ENCODE measurements at places on chromosomes 1 and 21. TPM values are rescaled to one million over a fixed set of nuclear protein-coding genes. Genes with fewer than 3 reads are reported as not detected.

EFNA1 gene
- 126 TPM for total RNA-seq

- no peak for DNase-seq
Measured at GRCh38 chr1:205211839-205212536, 486 bp upstream of the DSTYK start.

SLAMF9 gene
- not detected for total RNA-seq

SERPINC1 gene
- total RNA-seq = 0.25 TPM

- DNase-seq = no peak
Measured at GRCh38 chr1:66778969-66779368, 22.1 kb downstream of the INSL5 start.

DNA sequence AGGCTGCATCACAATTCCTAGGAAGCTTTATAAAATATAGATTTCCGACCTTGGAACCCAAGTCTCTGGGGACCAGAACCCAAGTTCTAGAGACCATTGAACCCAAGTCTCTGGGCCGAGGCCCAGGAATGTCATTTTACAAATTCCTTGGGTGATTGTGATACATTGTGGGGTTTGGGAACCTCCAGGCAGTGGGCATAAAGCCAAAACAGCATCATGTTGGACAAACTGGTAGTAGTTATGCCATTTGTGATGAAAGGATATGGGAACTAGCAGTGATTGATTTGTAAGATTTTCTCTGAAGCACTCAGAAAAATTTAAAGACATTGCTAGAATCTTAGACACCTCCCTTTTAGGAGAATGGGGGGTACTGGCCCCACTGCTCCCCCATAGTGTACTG lies 160.2 kb downstream of the HIVEP3 start:
- DNase-seq = no peak

DNA sequence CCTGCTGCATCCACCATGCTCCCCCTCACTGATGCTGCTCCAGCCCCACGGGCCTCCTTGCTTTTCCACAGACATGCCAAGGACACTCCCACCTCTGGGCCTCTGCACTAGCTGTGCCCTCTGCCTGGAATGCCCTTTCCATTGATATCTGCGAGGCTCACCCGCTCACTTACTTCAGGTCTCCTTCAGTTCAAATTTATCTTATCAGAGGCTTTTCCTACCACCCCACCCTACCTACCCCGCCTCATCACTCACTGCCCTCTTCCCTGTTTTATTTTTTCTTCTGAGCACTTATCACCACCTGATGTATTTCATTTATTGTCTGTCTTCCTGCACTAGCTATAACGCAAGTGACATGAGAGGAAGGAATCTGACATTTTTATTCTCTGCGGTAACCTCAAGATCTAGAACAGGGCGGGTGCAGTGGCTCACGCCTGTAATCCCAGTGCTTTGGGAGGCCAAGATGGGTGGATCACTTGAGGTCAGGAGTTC lies 7.0 kb downstream of the HSPG2 start:
- no peak for DNase-seq

APCS gene
- not detected for total RNA-seq

SPATA21 gene
- total RNA-seq = not detected

- no peak for DNase-seq
Measured at GRCh38 chr1:248788327-248788726, 32.8 kb upstream of the LYPD8 start.

- no peak for DNase-seq
Measured at GRCh38 chr1:220789532-220790147, 2.9 kb downstream of the MTARC1 start.

DNA sequence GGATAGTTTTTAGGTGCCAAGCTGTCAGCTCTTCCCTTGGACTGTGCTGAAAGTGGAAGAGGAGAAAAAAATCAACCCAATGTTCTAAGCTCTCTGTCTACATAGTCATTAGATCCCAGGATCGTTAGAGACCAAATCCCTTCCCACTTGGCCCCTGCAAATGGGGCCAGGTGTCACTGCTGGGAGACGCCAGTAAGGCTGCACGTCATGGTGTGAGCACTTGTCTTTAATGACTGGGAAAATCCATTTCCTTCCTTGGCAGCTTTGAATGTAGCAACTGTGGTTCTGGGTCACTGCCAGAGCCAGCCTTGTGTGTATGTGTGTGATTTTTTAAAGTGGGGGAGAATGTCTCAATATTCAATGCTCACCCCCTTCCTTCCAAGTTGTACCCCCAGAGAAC lies 59.9 kb downstream of the MAN1C1 start:
- no peak for DNase-seq

DNA sequence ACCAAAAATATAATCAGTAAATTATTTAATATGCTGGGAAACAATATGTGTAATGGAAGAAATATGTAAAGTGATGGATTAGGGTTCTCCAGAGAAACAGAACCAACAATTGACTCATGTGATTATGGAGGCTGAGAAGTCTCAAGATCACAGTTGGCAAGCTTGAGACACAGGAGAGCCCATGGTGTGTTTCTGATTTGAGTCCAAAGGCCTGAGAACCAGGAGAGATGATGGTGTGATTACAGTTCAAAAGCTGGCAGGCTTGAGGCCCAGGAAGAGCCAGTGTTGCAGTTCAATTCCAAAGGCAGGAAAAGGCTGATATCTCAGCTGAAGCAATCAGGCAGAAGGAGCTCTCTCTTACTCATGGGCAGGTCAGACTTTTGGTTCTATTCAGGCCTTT lies 138.8 kb upstream of the NBPF11 start:
- no peak for DNase-seq

DNA sequence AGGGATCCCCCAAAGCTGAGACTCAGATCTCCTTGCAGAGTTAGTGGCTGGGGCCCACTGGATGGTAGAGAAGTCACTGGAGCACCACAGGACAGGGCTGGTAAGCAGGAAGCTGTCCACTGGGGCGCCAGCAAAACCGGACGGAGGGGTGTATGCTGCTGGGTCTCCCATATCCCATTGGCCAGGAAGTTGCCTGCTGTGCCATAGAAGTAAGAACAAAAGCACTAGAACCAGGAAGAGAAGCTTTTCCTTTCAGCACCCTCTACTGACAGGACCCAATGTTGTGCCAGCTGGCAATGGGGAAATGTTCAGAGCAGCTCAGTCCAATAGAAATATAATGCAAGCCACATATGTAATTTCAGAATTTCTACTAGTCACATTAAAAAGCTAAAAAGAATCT lies 146.6 kb downstream of the SPATA46 start:
- DNase-seq = no peak

FAM131C gene
- 0.89 TPM for total RNA-seq

DNA sequence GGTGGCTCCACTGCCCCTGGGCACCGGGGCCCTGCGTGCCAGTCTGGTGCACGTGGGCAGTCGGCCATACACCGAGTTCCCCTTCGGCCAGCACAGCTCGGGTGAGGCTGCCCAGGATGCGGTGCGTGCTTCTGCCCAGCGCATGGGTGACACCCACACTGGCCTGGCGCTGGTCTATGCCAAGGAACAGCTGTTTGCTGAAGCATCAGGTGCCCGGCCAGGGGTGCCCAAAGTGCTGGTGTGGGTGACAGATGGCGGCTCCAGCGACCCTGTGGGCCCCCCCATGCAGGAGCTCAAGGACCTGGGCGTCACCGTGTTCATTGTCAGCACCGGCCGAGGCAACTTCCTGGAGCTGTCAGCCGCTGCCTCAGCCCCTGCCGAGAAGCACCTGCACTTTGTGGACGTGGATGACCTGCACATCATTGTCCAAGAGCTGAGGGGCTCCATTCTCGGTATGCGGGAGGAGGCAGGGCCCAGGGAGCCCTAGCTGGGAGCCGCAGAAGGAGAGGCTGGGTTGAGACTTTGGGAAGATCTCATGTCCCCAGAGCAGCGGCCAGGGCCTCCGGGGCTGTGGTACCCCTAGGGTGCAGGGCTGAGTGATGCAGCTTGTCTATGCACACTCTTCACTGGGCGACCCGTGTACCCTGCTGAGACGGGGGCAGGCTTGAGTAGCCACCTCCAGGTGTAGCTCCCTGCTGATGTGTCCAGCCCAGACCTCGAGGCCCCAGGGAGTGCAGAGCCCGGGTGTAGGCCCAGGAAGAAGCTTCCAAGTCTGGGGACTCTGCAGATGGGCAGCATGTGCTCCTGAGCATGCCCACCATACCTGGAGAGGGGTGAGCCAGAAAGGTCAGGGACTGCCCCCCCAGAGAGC lies 1.8 kb downstream of the VWA1 start:
- no peak for DNase-seq

MMEL1 gene
- not detected for total RNA-seq

TRIM17 gene
- total RNA-seq = 6.1 TPM

CYB561D1 gene
- total RNA-seq = 13.0 TPM

CIART gene
- total RNA-seq = 1.8 TPM

GRCh38 chr1:150545486-150546032 lies 3.6 kb upstream of the ADAMTSL4 start:
- no peak for DNase-seq

DNA sequence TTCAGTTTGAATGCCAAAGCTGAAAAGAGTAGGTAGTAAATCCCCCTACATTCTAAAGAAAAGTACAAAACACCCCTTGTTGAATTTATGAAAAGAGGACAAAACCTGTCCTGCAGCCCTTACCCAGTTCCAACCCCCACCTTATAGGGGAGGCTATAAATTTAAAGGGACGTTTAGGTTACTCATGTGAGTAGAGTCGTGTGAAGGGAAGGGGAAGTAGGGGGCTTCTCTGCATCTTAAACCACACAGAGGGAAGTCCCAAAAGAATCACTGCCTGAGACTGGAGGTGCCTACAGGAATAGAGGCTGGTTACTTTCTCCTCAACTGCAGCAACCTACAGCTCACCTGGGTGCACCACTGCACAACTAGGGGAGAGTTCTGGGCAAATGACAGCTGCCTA lies 36.7 kb upstream of the KIRREL1 start:
- no peak for DNase-seq

C1orf141 gene
- total RNA-seq = not detected

LRRC39 gene
- total RNA-seq = 0.08 TPM

DNA sequence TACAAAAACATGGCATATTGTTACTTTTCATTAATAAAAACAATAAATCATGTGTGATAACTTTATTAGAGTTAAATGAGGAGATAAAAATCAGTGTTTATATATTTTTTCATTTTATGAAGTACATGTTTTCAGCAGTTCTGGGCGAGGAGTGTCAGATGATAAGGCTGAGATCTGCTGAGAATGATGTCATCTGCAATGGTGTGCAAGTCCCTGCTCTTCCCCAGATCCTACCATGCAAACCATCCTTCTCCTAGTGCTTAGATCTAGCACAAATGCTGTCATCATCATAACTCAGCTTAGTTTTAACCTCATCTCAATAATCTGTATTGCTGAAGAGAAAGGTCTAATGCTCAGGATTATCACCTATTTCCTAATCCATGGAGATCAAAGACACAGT lies 214.4 kb upstream of the DAB1 start:
- no peak for DNase-seq

HES3 gene
- total RNA-seq = not detected

MX1 gene
- 40.8 TPM for total RNA-seq

DNA sequence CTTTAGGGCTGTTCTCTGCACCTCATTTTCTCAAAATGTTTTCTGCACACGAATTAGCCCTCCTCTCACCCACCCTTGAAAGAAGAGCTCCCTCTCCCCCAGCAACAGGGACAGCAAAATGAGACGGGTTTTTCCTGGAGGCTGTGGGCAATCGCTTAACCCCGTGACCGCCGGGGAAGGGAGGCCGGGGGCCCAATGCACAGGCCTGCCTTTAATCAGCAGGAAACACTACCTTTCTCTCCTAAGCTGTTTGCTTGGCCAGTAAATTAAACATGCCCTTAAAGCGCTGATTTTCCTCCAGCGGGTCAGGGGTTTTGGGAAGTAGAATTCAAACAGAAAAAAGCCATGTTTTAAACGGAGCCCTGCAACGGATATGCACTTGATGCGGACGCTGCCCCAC lies 114.4 kb downstream of the PRDM16 start:
- no peak for DNase-seq

S100A4 gene
- total RNA-seq = 2.7 TPM

DNA sequence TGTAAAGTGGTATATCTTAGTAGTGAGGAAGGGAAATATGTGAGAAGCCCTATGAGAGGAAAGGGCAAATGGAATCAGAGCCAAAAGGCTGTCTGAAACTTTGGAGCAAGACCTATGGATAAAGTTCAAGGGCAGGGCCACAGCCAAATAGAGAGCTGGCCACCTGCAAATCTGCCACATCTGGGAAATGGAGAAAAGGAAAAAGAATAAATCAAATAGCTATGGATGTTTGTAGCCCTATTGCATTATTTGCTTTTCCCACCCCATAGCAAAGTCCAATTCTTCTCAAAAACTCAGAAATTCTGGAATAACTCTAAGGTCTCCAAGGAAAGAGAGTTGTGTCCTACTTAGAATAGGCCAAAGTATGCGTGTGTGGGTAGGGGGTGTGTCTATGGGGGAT lies 4.0 kb upstream of the HLX start:
- no peak for DNase-seq

VTCN1 gene
- total RNA-seq = 0.29 TPM

DNA sequence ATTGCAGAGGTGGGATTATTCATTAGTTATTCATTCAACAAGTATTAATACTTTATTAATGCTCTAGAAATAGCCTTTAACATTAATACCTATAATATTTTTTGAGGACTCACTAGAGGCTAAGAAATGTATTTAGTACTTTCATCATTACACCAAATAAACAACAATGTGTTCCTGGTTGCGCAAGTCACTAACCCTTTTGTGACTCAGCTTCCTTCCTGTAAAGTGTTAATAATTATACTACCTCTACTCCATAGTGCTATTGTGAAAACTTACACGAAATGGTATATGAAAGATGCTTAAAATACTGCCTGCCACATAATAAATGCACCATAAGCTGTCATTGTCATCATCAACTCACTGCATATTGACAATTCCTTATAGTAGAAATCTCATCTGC lies 431.0 kb downstream of the DPYD start:
- peak; percentile 19 for DNase-seq

DNA sequence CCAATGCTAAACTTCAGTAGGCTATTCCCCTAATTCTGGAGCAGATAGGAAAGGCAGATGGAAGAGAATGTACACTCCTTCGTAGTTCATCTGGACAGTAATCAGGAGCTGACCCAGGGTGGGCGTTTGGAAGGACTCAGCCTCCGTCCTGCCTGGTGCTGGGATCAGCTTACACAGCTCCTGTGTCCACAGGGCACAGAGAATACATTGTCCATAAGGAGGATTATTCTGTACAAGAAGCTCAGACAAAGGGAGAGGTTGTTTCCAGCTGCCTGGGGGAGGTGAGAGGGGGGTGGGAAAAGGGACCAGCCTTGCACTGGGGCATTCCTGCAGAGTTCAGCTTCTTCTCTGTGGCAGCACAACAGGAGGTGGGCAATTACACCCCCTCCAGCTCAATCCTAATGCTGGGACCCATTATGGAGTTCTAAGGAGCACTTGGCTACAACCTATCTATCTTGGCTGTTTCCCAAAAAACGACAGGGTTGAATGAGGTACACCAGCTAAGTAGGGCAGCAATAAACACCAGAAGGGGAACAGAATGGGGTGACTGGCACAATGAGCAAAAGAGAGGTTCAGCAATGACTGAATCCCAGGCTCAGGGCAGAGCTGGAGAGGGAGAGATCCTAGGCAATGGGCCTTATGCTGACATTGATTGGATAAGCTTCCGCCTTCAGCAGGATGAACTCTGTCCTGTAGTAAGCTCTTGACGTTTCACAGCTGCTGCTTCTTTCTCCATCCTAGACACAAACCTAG lies 7.4 kb downstream of the MED8 start:
- no peak for DNase-seq
